ENCODE measurements at places on chromosomes 7 and 10.

- DNase-seq: no peak
Observed at GRCh38 chr10:89664203-89664602, 19.2 kb upstream of the PANK1 start.

GRCh38 chr7:128795129-128795528, 3.4 kb downstream of the CCDC136 start:
- no peak for DNase-seq

DNA sequence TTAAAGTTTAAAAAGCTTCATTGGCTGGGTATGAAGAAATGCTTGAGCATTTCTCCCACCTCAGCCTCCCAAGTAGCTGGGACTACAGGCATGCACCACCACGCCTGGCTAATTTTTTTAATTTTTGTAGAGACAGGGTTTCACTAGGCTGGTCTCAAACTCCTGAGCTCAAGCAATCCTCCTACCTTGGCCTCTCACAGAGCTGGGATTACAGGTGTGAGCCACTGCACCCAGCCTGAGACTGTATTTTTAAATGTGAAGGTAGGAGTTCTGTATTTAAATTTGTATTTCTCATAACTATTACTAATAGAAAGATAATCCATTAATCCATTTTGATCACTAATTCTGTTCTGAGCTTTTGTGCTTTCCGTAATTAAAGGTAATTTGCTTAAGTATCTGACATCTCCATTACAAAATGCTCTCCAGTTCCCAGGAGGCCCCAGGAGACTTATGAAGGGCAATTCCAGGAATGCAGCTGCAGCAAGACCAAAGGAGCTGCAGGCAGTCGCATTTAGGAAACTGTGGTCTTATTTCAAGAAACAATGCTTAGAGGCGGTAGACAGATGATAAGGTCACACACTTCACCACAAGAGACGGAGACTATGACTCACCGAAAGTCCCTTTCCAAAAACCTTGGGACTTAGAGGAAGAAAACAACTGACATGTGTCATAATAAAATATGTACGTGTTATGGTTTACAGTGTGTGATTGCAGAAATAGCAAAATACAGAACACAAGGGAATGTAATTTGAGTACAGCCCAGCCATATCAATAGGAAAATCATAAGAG, 23.3 kb downstream of the YAE1 start:
- DNase-seq: no peak

GRCh38 chr7:29331163-29331562, 136.6 kb downstream of the CHN2 start:
- DNase-seq: no peak

GRCh38 chr7:153942036-153942435, 110.2 kb upstream of the DPP6 start:
- DNase-seq: no peak

GRCh38 chr10:57743711-57744110, 524.0 kb downstream of the IPMK start:
- no peak for DNase-seq

GRCh38 chr10:69389827-69390490, 26.8 kb downstream of the TACR2 start:
- no peak for DNase-seq

GRCh38 chr7:36802459-36803135, 78.3 kb upstream of the AOAH start:
- DNase-seq: no peak

- DNase-seq: no peak
Observed at GRCh38 chr7:112547916-112548315, 67.1 kb downstream of the LSMEM1 start.

DNA sequence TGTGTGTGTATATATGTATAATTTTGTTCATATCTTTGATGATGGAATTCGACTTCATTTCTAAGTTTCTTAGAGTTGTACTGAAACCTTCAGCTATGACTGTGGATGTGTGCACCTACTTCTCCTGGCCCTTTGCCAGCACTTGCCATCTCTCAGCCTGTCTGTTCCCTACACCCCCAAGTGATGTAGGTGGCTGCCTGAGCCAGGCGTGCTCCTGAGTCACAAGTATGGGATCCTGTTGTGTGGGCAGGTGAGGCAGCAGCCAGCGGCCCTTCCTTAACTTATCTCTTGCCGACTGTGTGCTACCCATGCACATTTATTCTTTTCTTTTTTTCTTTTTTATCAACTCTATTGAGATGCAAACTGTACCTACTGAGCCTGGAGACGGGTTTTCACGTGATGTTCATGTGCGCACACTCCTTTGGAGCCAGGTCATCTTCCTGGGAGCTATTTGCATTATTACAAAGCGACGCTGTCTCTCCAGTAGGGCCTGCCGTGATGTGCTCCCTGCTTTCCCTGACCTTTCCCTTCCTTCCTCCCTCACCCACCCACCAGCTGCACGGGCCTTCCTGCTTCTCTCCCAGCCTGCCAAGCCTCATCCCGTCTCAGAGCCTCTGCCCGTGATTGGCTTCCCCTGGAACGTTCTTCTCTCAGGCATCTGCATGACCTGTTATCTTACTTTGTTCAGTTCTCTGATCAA, 31.3 kb upstream of the GALNT11 start:
- DNase-seq: no peak

GRCh38 chr7:155885167-155886155, 73.2 kb upstream of the SHH start:
- peak; percentile 44 for DNase-seq

DNA sequence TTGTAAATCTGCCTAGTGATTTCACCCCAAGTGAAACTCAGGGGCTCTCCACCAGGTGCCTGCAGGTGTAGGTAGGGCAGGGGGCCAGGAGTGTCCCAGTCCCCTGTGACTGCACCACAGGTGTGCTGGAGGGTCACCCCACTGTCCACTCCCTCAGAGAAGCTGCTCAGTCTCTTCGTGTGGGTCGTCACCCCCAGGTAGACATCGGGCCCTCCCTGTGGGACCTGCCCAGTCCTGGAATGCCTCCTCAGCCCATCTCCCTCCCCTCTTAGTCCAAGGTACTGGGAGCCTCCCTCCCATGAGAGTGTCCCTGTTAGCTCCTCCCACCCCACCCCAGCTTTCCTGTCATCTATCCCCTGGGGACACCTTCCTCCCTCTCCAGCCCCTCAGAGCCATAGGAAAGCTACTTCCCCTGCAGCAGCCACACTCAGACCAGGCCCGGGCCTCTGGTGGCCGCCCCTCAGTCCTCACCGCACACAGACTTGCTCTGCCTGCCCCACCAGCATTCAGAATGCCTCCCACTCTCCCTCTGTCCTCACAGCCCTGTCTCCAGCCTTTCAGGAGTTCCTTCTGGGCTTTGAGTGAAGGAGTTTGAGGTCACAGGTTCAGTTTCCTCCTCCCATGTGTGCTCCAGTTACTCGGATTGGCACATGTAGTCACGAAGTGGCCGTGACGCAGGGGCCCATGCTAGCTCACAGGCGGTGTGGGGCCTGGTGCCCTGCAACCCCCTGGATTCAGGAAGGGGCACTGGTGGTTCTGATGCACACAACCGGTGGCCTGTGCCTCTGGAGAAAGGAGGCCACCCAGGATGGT, 5.1 kb downstream of the ALOX5 start:
- no peak for DNase-seq

Data from sigmoid colon (tissue), 7 donors.